AG09309 (cell line): ENCODE measurements at places on chromosomes 4 and X.

- DNase-seq: no peak
Observed at GRCh38 chr4:170522427-170522970, 432.7 kb upstream of the AADAT start.

DNA sequence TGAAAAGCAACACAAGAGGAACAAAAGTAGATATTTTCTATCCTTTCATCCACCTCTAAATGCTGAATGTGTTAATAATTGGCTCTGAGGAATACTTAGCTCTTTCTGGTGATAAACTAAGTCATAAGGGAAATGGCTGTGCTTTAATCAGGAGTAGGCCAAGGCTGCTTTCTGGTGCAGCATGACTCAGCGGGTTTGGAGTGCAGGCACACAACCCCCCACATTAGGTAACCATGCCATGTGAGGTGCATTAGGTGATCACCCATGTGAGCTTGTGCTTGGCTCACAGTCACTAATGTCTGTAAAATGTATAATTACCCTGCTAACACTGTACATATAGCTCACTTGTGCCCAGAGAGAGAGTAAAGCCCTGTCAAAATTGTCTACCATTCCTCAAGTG is 57.2 kb downstream of the USP38 start:
- no peak for DNase-seq

DNA sequence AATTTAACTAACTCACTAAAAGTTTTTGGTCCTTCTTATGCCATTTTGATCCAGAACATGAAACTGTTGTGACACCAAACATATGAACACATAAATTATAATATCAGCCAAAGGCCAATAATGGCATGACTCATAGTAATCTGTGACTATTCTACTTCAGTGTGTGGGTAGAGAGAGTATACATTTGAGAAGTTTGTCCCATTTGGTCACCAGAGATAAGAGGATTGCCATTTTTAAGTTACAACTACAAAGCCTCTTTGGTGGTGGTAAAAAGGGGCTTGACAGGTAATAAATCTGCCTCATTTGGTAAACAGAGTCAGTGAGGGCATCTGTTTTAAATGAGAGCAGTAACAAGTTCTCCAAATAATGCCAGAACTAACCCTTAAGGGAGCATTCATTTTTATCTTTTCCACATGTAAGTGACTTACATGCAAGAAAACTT is 117.9 kb downstream of the TBC1D19 start:
- no peak for DNase-seq

GRCh38 chr4:15469402-15470127 is at the start of gene CC2D2A:
CC2D2A (plus strand) TSS chr4:15469882; CDS start chr4:15475933, 6,051 bp downstream.
- no peak for DNase-seq

DNA sequence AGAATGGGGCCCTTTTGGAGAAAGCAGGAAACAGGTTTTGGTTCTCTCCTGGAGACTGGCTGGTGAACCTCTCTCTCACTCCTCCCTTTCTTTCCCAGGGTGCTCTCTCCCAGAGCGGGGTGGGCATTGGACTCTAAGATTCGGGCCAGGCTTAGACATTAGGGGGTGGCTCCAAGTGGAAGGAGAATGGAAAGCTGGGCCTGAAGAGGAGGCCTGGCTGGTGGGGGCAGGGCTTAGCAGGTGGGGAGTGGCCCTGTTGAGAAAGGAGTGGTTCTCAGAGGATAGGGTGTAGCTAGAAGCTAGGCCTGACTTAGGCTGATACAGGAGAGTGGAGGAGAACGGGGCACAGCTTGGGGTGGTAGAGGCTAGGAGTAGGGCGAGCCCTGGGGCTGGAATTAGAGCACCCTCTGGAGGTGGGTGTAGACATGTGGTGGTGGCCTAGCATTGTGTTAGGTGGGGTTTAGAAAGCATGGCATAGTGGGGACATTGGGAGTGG is 5.7 kb downstream of the PLP2 start:
- no peak for DNase-seq

- DNase-seq: no peak
Observed at GRCh38 chrX:9724711-9725110, 40.9 kb downstream of the GPR143 start.

GRCh38 chr4:110953898-110954297 is 331.0 kb upstream of the PITX2 start:
- no peak for DNase-seq

DNA sequence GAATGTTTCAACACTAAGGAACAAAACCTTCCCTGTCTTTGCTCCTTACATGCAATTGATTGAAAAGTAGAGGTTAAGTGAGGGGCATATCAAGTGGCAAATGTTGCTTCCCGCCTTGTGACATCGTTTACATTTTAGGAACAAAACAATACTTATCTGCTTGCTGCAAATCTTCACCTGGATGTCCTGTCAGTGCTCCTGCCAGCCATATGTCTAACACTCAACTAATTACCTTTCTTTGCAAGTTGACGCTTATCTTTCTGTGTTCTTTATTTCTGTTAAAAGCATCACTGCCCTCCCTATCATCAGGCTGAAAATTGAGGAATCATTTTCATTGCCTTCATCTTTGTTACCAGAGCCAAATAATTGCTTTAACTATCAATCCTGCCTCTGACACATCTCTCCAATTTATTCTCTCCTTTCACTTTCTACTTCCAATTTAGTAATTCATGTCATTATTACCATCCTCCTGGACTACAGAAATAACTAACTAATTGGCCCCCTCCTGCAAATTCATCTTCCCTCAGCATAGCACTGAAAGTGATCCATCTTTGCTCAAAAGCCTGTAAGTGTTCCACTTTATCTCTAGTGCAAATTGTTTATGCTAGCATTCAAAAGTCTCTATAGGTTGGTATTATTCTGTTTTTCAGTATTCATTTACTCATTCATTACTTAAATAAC is 298.7 kb upstream of the ATOH1 start:
- DNase-seq: no peak

GRCh38 chr4:151991001-151991883 is 230.4 kb upstream of the GATB start:
- no peak for DNase-seq

DNA sequence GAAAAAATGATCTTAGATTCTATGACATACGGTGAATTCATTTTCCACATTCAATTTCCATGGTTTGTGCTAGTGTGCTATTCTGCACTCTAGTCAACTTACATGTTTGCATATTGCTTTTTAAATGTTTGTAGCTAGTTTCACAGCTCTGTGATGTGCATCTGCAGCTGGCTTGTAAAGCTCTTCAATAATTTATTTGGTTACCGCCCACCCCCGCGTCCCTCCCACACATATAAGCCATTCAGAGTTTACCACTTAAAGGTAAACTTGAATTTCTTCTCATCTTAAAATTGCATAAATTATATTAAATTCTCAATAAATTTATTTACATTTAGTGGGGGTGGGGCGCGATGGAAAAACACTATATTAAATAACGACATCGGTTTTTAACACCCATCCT is 291 bp upstream of the NBDY start:
- no peak for DNase-seq

- peak; percentile 78 for DNase-seq
Observed at GRCh38 chr4:82785611-82786400, 12.8 kb downstream of the SCD5 start.

DNA sequence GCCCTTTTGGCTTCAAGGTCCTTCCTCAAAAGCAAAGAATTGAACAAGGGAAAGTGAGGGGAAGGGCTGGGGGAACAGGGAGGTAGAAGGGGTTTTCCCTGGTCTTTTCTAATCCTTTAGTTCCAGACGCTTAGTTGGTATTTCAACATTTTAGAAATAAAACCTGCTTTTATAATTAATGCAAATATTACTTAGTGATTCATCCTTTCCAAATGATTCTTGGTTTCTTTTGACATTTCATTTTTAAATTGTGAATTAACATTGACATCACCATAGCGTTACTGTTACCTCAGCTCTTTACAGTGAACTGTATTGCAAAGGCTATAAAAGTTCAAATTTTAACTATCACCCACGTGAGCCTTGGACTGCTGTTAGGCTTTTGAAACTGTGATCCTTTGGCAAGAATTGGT is 20.9 kb downstream of the NFKB1 start:
- no peak for DNase-seq

DNA sequence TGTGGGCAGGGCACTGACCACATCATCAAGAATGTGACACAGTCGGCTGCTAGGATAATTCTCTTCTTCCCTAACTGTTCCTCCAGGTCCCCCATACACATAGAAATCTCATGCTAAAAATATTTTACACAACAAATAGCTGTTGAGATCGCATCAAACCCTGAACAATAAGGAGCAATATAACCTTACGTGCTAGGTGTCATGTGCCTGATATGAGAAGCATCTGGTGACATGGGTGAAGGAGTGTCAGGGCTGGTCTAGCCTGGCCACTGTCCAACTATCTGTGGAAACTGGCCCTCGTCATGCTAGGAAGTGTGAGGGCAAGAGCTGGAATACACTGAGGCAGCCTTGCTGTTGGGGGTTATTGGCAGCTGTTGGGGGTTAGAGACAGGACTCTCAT is 167.3 kb upstream of the PGRMC2 start:
- no peak for DNase-seq

DNA sequence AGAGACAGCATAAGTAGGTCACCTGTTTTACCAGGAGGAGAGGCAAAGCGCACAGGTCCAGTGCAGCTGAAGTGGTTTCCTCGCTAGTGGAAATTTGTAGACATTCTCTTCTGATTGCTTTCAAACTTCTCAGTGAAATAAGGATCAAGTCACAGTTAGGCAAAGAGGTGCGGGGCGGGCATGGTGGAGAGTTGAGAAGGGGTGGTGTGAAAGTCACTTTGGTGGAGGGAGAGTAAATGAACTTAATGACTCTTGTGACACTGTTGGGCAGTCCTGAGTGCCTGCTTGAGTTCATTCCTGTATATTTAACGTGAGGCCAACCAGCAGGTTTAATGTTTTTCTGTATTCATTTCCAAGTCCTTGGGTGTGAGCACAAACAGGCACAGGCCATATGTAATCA is 235.6 kb downstream of the TRIML1 start:
- no peak for DNase-seq

DNA sequence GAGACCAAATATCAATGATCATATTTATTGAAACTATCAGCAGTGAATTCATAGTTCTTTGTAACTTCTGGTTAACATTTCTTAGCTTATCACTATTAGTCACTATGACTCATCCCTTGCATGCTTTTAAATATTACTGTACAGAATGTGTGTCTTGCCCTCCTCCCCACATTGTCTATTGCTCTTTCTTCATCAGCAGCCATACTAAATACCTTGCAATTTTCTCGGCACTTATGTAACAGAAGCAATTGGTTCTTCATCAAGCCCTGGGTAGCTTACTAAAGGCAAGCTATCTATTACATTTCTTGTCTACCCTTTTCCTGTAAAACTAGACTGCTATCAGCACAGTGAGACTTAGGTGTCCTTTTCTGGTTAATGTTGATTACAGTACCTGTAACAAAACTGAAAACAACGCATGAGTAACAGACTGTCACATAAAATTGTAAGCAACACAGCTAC is 8.2 kb downstream of the KLHL4 start:
- DNase-seq: no peak

DNA sequence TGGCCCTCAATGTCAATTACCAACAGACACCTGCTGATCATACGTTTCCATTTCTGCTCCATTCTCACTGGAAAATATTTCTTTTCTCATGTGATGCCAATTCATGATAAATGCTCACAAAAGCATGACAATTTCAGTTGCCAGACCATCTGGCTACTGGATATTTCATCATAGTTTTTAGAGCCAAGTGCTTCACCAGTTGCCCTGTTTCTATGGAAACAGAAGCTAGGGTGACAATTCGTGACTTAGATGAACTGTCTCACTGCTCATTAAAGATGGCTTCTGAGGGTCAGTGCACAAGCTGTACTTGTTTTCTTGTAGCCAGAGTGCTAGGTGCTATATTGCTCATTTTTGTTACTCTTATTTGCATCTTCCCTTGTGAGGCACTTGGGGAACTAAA is 184.9 kb downstream of the COMMD8 start:
- no peak for DNase-seq

GRCh38 chrX:18931972-18932371 is 51.9 kb downstream of the PHKA2 start:
- no peak for DNase-seq

- no peak for DNase-seq
Observed at GRCh38 chrX:348461-349117, 30.0 kb upstream of the GTPBP6 start.

GRCh38 chr4:88910101-88910500 is 146.9 kb downstream of the FAM13A start:
- DNase-seq: no peak

- DNase-seq: no peak
Observed at GRCh38 chrX:2387614-2388239, 113.0 kb downstream of the DHRSX start.

GRCh38 chr4:151407466-151408379 is 1.3 kb upstream of the FHIP1A start:
- DNase-seq: no peak

DNA sequence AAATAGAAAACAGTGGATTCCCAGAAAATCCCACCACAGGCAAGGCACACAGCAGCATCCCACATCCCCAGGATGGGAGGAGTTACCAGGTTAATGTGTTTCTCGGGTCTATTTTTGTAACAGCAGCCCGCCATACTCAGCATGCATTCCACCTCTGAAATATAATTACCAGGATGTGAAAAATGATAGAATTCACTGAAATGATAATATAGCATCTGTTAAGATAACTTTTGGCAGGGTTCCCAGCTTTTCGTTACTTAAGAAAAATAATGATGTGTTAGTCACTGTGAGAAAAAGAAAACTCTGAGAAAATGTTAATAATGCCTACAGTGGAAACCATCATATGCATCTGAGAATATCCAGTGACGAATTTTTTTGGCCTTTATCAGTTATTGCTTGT is 87.1 kb downstream of the VCX2 start:
- no peak for DNase-seq

DNA sequence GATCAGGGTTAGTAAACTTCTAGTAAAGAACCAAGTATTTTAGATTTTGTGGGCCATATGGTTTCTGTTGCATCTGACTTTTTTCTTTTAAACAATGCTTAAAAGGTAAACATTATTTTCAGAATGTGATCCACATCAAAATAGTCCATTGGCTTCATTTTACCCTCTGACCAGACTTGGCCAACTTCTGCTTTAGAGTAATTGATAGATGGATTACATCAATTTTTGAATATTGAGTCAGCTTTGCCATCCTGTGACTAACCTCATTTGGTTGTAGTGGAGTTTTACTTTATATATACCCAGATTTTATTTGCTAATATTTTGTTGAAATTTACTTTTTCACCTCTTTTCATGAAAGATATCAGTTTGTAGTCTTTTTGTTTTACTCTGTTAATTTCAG is 559.8 kb downstream of the TLL1 start:
- DNase-seq: no peak

DNA sequence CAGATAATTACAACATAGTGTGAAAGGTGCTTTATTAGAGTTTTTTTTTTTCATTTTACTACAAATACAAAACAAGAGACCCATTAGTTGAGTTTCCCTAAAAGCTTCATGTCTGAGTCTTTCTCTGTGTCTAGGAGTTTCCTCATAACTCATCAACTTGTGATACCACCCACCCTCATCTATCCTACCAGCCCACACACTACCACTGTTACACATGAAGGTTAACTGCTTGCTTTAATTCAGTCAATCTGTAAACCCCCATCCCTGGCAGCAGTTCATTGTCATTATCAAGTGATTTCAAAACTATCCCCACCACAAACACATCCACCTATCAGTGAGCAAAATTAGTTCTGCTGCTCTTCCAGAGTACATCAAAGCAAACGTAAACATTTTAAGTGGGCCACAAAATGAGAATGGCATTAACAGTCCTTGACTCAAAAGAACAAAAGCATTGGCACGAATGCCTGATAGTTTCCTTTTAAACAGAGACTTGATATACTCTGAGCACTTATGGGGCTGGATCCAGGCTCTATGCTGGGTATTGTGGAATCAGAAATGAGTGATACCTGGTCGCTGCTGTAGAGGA is 331.6 kb upstream of the FAM241A start:
- DNase-seq: no peak
